ENCODE measurements at places on chromosomes 12 and 14.

DNA sequence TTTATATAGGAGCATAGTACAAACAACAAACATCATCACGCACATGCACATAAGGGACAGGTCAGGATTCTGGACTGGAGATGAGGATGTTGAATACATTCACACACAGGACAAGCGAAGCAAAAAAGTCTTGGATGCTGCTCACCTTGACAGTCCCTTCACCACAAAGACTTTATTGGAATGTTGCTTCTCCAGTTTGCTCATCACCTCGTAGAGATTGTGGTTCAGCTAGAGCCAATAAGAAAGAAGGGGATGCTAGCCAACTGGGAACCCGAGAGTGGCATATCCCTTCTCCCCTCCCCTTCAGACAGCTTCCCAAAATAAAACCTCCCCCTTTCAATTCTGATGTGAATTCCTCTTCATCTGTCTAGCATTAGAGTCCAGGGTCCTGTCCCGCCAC is 25.4 kb upstream of the SMAGP start:
- no peak for DNase-seq

GRCh38 chr12:51941011-51941581 is 10.4 kb upstream of the ACVR1B start:
- DNase-seq = peak; percentile 75

- DNase-seq = no peak
These were observed 243.4 kb downstream of the RBM19 start for GRCh38 chr12:113722747-113723146.

DNA sequence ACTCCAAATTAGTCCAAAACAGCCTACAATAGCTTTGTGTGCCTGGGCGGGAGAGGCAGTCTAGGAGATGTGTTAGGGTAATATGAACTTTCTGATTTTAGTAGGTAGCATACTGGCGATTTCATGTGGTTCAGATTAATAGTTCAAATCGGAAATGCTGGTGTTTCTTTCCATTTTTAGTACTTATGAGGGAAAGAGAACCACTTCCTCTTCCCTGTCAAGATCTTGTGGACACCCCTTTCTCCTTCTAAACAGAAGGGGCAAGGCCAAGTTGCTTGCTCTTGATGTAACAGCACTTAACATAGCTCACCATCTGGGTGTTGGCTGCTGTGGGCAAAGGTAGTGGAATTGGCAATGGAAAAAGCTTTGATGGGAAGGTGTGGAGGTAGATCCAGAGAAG is 32.2 kb upstream of the IGF1 start:
- no peak for DNase-seq

GRCh38 chr12:19633194-19633593 is 193.9 kb downstream of the AEBP2 start:
- DNase-seq = no peak

GRCh38 chr14:88551094-88551870 is 3.5 kb downstream of the PTPN21 start:
- peak; percentile 85 for DNase-seq

GRCh38 chr12:49843411-49843810 is 505 bp upstream of the BCDIN3D start:
- no peak for DNase-seq

GRCh38 chr12:20508359-20508758 is 140.0 kb downstream of the PDE3A start:
- DNase-seq = no peak

DNA sequence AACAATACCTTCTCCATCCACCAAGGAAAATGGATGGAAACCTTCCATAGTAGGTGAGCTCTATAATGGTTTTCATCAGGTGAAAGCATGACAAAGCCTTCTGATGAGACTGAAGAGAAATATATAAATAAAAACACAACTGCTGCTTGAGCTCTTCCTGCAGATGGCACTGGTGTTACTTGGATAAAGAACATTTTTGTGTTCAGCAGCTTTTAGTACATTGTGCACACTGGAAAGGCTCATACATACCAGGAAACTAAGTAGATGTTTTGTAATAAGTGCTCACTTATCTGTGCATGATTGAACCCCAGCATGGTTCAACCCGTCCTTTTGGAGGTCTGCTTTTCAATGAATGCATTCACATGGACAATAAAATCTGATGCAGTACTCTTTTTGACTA is 357.3 kb upstream of the MIS18BP1 start:
- DNase-seq = peak; percentile 6

DNA sequence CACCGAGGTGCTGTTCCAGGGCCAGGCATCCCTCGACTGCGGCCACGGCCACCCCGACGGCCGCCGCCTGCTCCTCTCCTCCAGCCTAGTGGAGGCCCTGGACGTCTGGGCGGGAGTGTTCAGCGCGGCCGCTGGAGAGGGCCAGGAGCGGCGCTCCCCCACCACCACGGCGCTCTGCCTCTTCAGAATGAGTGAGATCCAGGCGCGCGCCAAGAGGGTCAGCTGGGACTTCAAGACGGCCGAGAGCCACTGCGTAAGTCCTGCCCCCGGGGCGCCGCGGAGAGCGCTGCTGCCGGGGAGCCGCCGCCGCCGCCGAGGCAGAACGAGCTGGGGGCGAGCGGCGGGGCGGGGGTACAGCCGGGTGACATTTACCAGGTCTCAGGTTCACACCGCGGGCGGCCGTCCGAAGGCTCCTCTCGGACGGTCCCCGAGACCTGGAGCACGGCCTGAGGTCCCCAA is 1.4 kb downstream of the PLXNC1 start:
- DNase-seq = peak; percentile 10

GRCh38 chr12:6764011-6764828 is 1.9 kb upstream of the PTMS start:
- peak; percentile 100 for DNase-seq

GRCh38 chr12:62448436-62448835 is 18.2 kb upstream of the MON2 start:
- no peak for DNase-seq

DNA sequence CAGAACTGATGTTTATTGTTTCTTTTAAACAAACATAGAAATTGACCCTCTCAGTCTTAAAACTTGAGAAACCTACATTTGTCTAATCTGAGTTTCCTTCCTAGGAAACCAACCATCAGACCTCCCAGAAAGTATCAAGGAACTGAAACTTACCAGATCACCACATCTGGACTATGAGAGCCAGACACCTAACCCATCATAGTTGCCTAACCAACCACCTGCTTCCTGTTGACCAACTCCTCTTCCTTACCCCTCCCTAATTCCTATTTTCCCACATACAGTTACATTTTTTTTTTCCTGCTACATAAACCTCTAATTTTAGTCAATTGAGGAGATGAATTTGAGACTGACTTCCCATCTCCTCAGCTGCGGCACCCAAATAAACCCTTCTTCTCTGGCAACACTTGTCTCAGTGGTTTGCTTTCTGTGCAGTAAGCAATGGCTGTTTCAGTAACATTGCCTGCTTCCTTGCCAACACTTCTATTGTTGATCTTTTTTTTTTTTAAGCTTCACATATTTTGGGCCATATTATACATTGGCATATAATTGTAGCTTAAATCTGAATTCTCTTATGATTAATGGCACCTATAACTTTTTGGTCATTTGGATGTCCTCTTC is 34.3 kb downstream of the KLRD1 start:
- DNase-seq = no peak

GRCh38 chr14:65958664-65959562 is 527.3 kb upstream of the CCDC196 start:
- peak; percentile 14 for DNase-seq

GRCh38 chr12:115461401-115461800 is 777.4 kb upstream of the TBX3 start:
- no peak for DNase-seq

- DNase-seq = no peak
These were observed 229.7 kb downstream of the TTC6 start for GRCh38 chr14:37824939-37825712.

DNA sequence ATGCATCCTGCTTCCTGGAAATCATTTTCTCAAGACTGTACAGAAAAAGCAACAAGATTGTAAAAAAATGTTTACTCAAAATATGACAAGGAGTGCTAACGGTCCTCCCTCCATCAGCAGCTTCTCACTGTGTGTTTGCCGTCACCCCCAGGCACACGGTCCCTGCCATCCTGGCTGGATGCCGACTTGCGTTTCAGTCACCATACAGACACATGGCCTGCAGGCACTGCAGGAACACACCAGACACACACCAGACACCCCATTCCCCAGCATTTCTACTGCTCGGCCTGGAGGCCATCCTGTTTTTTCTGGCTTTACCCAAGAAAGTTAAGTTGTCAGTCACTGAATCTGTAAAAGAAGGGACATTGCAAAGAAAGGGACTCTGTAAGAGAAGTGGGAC is 10.8 kb downstream of the KCNK10 start:
- DNase-seq = no peak

DNA sequence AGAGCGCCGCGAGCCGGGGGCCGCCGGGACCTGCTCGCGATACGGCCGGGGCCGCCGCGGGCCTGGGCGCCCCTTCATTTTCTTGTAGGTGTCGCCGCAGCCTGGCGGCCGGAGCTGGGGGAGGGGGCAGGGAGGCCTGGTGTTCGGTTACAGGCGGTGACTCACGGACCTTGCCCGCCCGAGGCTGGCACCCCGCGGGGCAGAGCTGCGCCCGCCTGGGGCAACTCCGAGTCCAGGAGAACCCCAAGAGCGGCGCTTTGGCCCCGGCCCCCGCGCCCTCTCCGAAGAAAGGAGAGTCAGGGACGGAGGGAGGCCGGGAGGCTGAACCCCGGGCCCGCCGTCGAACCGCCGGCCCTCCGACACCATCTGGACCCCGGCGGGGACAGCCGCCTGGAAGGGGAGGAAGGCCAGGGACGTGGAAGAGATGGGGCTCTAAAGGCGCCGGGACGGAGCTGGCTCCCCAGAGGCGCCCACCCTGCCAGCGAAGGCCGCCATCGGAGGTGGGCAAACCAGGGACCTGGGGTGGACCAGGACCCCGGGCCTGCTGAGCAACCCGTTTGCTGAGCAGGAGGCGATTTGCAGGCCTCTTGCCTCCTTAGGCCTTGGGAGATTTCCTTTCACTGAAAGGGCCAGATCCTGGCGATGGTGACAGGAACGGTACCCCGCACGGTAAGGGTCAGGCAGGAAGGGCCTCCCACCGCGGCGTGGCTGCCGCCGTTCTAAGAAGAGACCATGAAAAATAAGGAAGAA is 843 bp upstream of the NUAK1 start:
- DNase-seq = peak; percentile 69

DNA sequence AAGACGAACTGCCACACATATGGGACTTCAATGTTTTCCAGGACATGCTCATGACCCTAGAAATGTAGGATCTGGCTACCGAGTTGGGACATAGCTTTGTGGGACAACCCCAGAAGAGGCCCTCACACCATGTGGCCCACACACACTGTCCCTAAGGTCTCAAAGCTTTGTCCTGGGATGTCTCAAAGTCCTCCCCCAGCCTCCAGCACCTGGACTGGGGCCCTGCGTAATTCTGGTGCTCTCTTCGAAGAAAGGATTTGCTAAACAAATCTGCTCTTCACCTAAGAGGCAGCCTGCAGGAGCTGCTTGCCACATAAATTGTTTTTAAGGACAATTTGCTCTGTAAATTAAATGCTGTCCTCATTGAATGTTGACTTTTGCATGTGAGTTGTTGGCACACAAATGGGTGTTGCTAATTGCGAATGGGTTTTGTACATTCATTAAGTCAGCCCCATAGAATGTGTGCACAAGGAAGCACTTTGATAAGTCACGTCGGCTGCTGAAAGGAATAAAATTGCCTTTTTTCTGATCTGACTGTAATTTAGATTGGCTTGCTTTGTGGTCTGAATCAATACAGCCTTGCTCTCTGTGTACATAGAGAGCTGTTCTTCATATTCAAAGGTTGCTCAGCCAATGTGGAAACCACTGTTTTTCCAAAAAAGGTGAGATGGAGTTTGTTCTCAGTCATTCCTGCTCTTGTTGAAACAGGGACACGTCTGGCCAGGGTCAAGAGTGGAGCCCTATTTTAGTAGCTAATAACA is 161.6 kb upstream of the PWP1 start:
- peak; percentile 96 for DNase-seq

DNA sequence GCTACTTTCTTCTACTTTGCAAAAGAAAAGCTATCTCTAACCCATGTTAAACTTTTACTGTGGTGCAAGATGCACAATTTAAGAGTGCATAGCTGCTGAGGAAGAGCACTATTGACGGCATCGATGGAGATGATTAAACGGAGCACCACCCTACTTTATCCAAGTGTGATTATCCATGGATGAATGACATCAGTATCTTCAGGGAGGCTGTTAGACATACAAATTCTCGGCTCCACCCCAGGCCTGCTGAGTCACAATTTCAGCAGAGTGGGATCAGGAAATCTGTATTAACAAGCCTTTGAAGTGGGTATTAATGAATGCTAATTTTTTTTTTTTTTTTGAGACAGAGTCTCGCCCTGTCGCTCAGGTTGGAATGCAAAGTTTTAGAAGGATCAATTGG is 16.2 kb downstream of the SLC2A14 start:
- DNase-seq = no peak

- no peak for DNase-seq
These were observed 8.0 kb upstream of the TEP1 start for GRCh38 chr14:20421267-20421666.

DNA sequence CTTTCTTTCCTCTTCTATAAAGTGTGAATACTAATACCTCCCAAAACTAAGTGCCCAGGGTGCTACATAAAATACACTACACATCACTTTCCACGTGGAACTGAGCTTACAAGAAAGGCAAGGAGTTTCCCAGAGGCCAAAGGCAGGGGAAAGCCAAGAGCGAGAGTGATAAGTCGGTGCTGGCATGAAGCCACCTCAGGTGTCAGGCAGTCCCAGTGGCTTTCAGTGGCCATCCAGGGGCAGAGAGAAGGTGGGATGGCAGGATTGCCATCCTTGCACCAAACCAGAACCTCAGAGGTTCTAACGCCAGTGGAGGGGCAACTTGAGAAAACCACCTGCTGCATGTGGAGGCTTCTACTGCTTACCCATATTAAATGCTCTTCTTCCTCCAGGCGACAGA is 79.7 kb upstream of the DIO3 start:
- no peak for DNase-seq

- no peak for DNase-seq
These were observed 23.1 kb upstream of the FBXO21 start for GRCh38 chr12:117213295-117213808.

DNA sequence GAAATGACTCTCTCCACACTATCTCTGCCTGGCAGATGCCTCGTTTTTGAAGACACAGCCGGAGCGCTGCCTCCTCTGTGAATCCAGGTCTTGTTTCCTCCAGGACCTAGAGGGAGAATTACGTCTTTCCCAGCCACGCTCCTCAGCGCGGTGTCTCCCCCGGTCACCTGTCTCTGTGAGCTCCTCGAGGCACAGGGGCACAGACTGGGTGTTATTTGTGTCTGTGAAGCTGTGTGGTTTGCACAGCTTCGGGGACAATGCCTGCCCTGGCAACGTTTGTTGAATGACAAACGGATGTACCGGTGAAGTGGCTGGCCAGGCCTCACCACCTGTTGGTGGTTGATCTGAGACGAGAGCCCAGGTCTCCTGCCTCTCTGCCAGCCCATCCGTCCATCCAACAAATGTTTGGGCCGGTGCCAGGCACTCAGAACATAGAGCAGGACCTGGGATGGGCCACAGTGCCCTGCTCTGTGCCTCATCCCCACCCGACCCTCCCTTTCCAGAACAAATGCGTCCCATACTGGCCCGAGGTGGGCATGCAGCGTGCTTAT is 6.1 kb downstream of the PTPN6 start:
- DNase-seq = no peak

GRCh38 chr14:94045101-94045500 is 19.0 kb downstream of the OTUB2 start:
- no peak for DNase-seq
